ENCODE measurements at places on chromosomes 1 and 21.
A peak's percentile ranks its signal among the peaks of the same experiment; 100 is the strongest.

GRCh38 chr1:19066874-19067181 is 110.4 kb upstream of the IFFO2 start:
- DNase-seq, result no peak

- DNase-seq, result no peak
Observed at GRCh38 chr1:99751877-99752504, 14.4 kb downstream of the FRRS1 start.

- no peak for DNase-seq
Observed at GRCh38 chr1:200437556-200438203, 27.8 kb upstream of the ZNF281 start.

- no peak for DNase-seq
Observed at GRCh38 chr1:229710746-229711145, 84.7 kb downstream of the URB2 start.

GRCh38 chr21:15272171-15272570 is 207.4 kb upstream of the NRIP1 start:
- DNase-seq, result no peak

DNA sequence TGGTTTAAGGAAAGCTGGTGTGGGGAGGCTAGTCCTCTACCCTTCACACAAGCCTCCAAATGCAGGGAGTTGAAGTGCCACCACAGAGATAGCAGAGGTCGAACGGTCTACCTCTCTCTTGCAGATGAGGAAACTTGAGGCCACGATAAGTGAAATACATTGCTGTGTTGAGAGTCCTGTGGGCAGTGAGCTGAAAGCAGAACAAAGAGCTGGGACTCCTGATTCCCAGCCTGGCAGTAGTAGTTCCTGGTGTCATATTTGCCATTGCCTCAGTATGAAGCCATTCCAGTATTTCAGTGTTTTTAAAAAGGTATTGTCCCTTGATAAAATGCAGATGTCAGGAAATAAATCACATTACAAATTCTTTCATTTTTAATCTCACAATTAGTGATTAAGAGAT is 28.6 kb downstream of the AK4 start:
- no peak for DNase-seq

- DNase-seq, result no peak
Observed at GRCh38 chr1:50959303-50959912, 659 bp downstream of the FAF1 start.

DNA sequence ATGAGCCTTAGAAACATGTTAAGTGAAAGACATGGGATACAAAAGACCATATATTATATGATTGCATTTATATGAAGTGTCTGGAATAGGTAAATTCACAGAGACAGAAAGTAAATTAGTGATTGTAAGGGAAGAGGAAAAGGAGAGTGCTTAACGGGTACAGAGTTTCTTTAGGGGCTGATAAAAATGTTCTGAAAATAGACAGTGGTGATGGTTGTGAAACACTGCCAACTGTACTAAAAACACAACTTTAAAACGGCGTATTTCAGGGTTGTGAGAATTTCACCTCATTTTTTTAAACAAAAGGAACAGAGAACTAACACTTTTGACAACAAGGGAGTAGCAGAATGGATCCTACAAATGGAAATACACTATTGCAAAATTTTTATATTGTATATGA is 13.4 kb downstream of the COP1 start:
- DNase-seq, result no peak

GRCh38 chr1:76176000-76176399 is 101.5 kb downstream of the ST6GALNAC3 start:
- DNase-seq, result no peak

GRCh38 chr1:62884156-62884740 is 100.3 kb downstream of the ATG4C start:
- no peak for DNase-seq

DNA sequence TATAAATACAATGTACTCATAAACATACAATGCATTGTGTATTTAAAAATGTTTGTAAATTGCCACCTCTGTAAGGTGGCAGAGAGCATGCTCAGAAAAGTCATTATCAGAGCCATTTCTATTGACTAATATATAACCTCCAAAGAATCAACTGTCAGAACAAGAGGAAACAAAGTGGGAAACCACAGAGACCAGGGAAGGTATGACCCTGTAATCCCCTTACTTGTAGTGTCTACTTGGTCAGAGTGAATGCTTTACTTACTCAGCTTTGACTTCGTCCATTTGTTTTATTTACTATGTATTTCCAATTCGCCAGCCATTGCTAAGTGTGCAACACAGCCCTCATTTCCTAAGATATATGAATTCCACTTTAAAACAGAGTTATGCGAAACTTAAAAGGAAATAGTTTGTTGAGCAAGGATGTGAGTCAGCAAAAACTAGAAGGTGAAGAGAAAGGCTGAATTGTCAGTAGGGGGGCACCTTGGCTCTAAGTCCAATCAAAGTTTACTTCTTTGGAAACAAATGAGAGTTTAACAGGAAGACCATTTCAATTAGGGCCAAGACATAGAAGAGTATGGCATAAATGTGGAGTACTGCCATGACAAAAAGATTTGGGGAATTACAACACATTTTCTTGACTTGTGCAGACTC is 671.7 kb upstream of the PTBP2 start:
- DNase-seq, result no peak

DNA sequence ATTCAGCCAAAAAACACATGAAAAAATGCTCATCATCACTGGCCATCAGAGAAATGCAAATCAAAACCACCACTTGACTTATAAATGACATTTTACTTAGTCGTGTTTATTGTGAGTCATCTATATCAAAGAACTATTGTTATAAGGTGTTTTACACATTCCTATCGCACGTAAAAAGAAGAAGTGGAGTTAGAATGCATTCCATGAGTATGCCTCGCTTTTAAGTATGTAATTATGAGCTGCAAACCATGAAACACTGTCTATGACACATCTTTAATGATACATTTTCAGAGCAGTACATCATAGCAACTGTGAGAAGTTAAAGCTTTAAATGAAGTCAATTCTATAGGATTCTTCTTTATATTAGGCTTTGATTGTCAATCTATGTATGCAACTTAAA is 614.3 kb upstream of the ADAMTS5 start:
- DNase-seq, result no peak

GRCh38 chr1:47622776-47623556 is 185.1 kb downstream of the FOXD2 start:
- peak; percentile 81 for DNase-seq

DNA sequence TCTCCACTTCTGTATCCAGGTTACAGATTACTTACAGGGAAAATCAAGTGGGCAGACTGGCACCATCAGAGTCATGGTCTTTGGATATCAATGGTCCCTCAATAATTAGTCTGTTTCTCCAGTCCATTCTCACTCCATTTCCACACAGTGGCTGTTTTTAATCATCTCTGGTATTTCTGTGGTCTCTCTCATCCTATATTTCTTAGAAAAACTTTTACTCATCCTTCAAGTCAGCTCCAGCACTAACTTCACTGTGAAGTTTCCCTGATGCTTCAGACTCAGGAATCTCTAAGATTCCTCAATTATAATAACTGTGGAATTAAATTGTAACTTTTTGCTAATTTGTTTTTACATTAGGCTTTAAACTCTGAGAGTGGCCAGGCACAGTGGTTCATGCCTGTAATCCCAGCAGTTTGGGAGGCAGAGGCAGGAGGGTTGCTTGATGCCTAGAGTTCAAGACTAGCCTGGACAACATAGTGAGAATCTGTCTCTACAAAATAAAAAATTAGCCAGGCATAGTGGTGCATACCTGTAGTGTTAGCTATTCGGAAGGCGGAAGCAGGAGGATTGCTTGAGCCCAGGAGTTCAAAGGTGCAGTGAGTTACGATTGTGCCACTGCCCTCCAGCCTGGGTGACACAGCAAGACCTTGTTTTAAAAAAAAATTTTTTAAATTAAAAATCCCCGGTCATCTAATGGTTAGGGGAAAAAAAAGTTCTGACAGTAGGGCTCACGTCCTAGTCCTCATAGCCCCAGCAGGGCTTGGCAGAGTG is 10.6 kb downstream of the CD160 start:
- DNase-seq, result no peak

GRCh38 chr1:100924212-100924611 is 28.3 kb downstream of the SLC30A7 start:
- DNase-seq, result no peak

- no peak for DNase-seq
Observed at GRCh38 chr1:86227026-86227425, 70.5 kb upstream of the COL24A1 start.

GRCh38 chr21:46455575-46456385 is 2.9 kb upstream of the DIP2A start:
- DNase-seq, result no peak

DNA sequence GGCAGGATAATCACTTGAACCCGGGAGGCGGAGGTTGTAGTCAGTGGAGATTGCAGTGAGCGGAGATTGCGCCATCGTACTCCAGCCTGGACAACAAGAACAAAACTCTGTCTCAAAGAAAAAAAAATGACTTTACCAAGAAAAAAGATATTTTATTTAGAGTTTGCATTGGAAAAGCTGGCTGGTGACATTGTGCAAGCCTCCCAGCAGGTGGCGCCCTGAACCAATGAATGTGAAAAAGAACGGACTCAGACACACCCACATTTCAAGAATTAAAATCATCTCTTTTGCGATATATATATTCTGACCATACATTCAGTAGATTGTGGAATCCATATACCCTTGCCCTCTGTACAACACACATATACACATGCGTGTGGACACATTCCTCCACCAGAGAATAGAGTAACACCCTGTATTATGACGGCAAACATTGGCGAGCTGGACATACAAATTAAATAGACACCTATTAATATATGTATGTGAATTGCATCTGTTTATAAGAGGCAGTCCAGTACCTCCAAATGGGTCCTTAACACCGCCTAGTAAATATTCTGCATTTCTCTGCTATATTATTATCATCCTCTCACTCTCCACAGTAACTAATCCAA is 39.0 kb upstream of the CADM3 start:
- DNase-seq, result no peak

- no peak for DNase-seq
Observed at GRCh38 chr1:65175171-65176055, 27.4 kb downstream of the AK4 start.

DNA sequence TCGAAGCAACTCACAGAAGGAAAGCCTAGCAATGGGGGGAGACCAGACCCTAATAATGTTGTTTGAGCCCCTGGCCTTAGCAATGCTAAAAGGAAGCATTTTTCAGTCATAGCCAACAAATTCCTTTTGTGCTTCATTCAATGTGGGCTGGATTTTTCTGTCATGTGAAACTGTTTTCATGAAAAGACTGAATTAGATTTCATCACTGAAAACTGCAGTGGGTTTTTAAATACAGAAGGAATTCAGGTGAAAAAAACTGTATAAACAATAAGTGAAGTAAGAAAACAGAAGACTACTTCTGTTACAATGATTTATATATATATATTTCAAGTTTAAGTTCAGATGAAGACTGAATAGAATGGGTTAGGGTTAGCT is 204.8 kb downstream of the SMYD3 start:
- DNase-seq, result no peak

GRCh38 chr1:61259379-61260148 is 177.2 kb downstream of the NFIA start:
- DNase-seq, result no peak

DNA sequence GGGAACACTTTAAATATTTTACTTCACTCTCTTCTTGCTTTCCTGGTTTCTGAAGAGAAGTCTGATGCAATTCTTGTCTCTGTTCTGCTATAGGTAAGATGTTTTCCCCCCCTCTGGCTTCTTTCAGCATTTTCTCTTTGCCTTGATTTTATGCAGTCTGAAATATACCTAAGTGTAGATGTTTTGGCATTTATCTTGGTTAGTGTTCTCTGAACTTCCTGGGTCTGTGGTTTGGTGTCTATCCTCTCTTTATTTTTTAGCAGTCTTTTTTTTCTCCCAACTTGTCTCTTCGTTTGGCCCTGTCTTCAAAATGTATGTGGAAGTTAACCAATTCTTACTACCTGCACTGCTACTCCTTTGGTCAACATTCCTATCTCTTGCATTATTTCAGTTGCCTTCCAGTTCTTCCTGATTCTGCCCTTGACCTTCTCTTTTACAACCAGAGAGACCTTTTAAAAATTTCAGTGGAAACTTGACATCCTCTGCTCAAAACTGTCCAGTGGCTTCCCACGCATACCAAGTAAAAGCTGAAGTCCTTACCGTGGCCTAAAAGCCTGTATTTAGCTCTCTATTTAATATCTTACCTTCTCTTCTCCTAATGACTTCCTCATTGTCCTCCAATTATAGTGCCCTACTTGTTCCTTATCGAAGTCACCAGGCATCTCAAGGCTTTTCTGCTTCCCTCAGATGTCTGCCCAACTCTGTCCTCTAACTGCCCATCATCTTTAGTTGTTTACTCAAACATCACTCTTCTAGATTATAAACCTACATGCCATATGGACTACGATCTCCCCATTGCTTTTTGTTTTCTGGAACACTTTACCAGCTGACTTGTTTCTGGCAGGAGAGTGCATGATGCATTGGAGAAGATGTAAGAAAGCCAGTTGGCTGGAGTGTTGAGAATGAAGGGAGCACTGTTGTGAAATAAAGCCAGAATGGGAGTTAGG is 40.9 kb downstream of the RAP1A start:
- no peak for DNase-seq

DNA sequence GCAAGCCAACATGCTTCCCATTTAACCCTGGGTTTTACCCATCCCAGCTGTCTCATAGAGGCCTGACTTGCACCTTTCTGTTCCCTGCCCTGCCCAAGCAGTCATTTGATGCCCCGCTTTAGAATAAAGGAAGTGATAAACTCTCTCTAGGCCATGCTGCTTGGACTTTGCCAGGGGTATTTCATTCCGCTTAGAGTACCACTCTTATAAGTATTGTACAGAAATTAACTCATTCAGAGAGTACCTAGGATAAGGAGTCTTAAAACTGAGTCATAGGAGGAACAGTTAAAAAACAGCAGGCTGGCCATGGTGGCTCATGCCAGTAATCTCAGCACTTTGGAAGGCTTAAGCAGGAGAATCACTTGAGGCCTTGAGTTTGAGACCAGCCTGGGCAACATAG is 21.0 kb upstream of the LYST start:
- no peak for DNase-seq

- DNase-seq, result no peak
Observed at GRCh38 chr1:236143104-236143948, 987 bp downstream of the GPR137B start.

DNA sequence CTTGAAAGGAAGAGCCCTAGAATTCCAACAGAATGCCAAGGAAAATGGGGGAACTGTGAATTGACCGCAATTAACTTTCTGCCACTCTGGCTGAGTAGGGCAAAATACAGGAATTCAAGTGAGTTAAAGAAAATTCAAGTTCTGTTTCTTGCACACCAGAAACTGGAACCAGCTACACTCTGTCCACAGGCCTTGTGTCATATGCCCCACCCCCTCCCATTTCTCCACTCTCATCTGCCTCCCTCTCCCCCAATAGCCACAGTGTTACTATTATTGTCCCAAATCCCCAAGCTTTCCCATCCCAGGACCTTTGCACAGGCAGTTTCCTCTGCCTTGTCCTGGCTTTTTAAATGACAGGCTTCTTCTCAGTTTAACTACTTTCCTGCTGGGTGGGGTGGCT is 4.3 kb upstream of the STK40 start:
- no peak for DNase-seq

- no peak for DNase-seq
Observed at GRCh38 chr1:185393205-185393604, 76.2 kb upstream of the IVNS1ABP start.

- DNase-seq, result peak; percentile 25
Observed at GRCh38 chr1:165942927-165943597, 115.6 kb downstream of the UCK2 start.

- no peak for DNase-seq
Observed at GRCh38 chr1:181178241-181178879, 89.9 kb downstream of the IER5 start.

- peak; percentile 31 for DNase-seq
Observed at GRCh38 chr21:39073717-39074116, 109.5 kb downstream of the PSMG1 start.
